ENCODE measurements at places on chromosomes 4 and X.
A peak's percentile ranks its signal among the peaks of the same experiment; 100 is the strongest.

- no peak for DNase-seq
These were observed 1.3 kb downstream of the NAF1 start for GRCh38 chr4:163165217-163166017.

- no peak for DNase-seq
These were observed 155.9 kb upstream of the MAOA start for GRCh38 chrX:43500246-43500645.

DNA sequence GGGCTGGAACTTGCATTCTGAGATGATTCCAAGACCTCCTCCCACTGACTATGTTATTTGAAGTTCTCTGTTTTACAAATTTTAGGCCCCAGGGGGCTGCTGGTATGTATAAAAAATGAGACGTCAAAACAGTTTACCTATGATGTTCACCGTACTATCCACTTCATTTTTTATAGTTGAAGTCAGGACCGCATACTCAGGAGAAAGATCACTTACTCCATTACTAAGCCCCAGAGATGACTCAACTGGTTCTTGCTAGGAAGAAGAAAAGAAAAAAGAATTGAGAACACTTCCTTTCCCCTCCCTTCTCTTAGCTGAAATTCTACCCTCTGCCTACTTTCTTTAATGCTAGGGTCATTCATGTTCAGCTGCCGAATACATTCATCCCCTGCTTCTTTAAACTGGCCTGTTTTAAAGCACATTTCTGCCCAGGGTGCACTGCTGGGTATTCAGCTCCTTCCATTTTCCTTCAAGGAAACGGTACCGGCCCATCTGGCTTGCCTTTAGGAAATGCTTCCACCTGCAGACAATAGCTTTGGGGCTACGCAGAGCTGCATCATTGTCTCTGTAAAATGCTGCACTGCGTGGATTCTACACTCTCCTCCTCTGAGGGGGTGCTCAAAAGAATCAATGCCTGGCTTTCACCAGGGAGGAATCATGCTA lies 66.2 kb downstream of the IRF2 start:
- no peak for DNase-seq

- DNase-seq: no peak
These were observed 62.0 kb downstream of the SLC4A4 start for GRCh38 chr4:71400810-71401209.

- DNase-seq: no peak
These were observed 1085.3 kb upstream of the PCDH10 start for GRCh38 chr4:132063829-132064228.

DNA sequence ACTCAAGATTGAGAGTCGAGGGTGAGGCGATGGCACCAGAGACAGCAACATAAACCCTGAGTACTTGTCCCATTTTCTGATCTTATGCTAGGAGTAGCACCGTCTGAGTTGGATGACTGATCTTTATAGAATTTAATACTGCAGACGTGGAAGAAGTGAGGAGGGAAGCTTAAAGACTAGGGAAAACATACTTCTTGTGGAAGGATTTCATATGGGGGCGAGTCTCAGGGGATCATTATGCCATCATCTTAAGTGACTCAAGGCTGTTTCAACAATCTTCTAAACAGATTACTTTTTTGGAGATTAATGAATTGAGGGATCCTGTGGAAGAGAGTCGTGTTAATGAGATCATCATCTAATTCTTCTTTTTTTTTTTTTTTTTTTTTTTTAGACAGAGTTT lies 17.2 kb upstream of the FAT1 start:
- no peak for DNase-seq

DNA sequence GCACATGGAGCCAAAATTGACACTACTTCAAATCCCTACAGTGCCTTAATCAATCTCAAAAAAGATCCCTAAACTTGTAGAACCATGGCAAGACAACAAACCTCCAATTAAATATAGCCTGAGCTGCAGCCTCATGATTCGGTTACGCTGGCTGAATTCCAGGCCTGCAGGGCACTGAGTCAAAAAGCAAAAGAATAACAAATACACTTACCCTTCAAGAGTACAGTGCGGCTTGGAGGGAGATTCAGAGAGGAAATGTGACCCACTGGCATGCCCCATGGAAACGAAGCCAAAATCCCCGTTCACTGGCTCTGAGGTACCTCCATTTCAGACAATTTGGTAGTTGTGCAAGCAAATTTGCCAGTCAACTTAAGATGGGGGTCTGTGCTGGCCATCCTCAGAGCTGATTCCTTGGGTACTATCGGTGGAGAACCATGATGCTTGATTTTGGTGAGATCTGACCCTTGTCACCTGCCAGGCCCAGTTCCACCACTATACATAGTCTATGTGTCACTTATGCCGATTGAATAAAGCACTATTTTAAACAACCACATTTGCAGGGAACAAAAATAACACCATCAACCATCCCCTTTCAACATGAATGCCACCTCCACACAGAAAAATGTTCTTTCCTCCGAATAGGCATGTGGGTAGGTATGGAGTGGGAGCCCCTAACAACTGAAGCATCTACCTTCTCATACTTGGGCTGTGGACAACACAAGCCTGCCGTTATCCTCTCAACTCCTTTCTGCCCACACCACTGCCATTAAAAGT lies 2.1 kb downstream of the C4orf54 start:
- DNase-seq: no peak

DNA sequence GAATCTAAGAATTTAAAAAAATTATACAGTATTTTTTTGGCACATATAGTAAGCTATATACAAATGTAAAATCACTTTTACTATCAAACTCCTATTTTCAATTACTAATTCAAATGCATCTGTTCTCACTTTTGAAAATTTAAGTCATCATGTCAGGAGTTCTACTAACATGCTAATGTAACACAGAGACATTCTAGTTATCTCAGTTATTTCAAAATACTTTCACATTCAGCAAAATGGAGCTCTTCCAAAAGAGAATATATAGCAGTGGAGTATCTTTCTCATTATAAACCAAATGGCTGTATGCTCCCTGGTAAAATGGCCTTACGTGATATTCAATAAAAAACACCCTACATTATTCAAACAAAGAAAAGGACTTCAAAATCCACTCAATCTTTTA lies 42.3 kb downstream of the RFC1 start:
- DNase-seq: no peak

DNA sequence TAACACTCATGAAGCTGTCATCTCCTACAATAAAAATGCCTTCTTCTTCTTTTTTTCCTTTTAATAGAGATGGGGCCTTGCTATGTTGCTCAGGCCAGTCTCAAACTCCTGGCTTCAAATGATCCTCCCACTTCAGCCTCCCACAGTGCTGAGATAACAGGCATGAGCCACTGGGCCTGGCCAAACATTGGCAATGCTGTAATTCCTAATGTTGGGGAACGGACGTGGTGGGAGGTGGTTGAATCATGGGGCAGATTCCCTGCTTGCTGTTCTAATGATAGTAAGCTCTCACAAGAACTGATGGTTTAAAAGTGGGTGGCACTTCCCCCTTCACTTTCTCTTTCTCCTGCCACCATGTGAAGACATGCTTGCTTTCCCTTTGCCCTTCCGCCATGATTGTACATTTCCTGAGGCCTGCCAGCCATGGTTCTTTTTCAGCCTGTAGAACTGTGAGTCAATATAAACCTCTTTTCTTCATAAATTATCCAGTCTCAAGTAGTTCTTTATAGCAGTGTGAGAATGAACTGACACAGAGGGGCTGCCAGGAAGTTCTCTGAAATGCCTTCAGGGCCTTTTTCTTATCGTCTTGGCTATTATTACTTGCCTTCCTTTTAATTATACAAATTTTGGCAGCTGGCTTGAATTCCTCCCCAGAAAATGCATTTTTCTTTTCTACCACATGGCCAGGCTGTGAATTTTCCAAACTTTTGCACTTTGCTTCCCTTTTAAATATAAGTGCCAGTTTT lies 93.0 kb downstream of the CENPC start:
- no peak for DNase-seq

DNA sequence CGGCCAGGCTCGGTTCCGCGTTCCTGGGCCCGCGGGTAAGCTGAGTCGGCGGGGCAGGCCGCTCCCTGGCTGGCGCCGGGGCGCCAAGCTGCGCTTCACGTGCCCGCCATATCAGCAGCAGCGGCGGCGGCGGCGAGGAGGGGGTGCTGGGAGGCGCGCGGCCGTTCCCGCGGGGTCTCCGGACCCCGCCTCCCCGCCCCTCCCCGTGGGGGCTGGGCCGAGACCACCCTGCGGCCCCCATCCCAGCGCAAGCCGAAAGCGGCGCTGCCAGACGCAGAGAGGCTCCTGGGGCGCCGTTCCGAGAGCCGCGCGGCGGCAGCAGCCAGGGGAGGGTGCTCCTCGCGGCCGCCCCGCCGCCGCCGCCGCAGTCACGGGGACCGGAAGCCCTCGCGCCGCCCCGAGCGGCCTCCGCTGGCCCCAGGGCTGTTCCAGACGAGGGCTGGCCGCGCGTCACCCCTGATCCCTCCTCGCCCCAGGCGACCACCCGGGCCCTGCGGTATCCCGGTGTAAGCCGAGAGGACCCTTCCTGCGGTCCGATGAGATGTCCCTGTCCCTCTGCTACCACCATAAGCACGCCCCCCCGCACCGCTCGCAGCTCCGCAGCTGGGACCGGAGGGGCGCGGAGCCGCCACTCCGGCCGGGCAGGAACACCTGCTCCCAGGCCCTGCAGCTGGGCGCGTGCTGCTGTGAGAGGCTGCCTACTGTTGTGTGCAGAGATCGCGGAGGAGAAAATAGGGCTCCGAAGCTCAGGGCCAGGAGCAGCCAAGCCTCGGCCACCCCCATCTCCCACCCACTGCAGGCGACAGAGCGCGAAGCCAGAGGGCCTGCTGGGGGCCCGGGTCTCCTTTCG lies 7.5 kb upstream of the BCOR start:
- no peak for DNase-seq

GRCh38 chrX:154113729-154114128 lies 16.2 kb upstream of the MECP2 start:
- no peak for DNase-seq

DNA sequence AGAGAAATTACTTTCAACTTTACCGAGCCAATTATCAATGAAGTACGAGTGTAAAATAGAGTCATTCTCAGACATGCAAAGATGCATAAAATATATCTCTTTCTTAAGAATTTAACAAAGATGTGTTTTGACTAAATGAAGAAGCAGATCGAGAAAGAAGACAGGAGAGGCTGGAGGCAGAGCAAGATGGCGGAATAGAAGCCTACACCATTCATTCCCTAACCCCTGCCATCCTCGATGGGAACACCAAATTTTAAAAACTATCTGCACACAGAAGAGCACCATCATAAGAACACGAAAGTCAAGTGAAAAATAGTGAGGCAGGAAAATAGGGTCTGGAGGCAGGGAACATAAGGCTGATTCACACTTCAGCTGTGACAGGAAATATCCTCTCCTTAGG lies 35.0 kb downstream of the CCDC158 start:
- no peak for DNase-seq

GRCh38 chr4:77927991-77928925 lies 65.6 kb downstream of the MRPL1 start:
- DNase-seq: no peak

GRCh38 chrX:21645886-21646285 lies 12.2 kb downstream of the KLHL34 start:
- DNase-seq: no peak

- DNase-seq: no peak
These were observed 1.1 kb downstream of the RNF150 start for GRCh38 chr4:141132072-141132708.

DNA sequence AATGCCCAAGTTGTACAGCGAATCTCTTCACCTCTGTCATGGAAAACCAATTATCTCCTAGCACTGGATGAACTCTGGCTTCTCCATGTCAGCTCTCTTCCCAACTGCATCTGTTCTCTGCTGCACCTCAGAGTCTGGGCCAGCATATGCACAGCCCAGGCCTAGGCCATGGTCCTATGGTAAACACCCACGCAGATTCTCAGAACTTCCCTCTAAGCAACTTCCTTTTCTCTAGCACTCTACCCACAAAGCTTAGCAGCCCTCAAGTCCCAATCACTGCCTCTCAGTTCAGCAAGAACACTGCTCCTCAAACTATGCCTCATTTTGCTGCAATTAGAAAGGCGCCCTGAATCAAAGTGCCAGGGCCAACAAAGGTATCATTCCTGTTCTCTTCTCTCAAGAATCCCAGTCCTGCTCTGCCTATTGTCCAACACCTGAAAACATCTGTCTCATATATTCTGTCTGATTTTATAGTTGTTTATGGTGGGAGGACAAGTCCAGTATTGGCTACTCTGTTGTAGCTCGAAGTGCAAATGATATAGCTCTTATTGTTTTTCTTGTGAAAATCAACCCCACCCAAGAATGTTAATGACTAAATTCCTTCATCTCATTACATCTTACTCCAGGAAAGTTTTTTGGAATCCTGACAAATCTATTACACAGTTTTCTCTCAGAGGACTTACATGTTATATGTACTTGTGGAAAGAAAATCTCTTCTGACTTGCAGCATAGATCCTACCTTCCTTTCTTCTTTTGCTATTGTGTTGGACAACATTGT lies 85.4 kb downstream of the DCHS2 start:
- no peak for DNase-seq

DNA sequence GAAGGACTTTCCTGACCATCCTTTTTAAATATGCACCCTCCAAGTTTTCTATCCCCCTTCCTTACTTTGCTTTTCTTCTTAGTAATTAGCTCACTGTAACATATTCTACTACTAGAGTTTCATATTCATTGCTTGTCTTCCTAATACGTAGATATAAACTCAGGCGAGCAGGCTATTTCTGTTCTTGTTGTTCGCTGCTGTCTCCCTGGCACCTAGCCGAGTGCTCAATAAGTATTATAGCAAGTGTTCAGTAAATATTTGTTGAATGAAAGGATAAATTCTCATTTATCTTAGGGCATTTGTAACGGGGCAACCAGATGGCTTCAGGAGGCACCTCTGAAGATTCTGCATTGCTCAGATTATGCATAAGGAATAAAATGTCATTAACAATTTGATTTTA lies 6.8 kb upstream of the RHOH start:
- DNase-seq: no peak

DNA sequence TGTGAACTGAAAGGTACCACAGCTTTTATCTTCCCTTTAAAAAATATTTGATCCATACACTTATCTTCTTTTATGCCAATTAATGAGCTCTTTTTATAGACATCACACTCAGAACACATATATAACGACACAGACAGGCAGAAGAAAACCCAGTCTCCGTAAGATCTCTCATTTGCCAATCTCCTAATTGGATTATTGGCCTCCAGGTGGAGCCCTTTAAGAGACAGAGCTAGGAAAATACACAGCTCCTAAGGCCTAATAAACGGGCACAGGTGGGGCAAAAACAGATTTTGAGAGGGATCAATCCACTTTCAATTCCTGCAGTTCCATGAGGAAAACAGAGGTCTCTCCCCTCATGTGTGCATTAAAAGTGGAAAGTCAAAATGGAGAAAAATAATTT lies 1495.4 kb downstream of the RPA4 start:
- DNase-seq: no peak

GRCh38 chrX:15321447-15321846 lies 6.0 kb upstream of the ASB11 start:
- no peak for DNase-seq

- DNase-seq: peak; percentile 58
These were observed 760 bp downstream of the TMEM165 start for GRCh38 chr4:55396308-55397125.

GRCh38 chrX:107626916-107627315 lies 1.4 kb upstream of the PRPS1 start:
- DNase-seq: no peak

GRCh38 chr4:91222014-91222413 lies 1081.8 kb upstream of the GRID2 start:
- DNase-seq: no peak

GRCh38 chrX:82333575-82333974 lies 1131.7 kb downstream of the SH3BGRL start:
- no peak for DNase-seq

GRCh38 chr4:38283724-38284123 lies 323.5 kb downstream of the PTTG2 start:
- DNase-seq: no peak

Measured in CD8-positive, alpha-beta T cell (primary cell).